Daoy (cell line): ENCODE measurements at places on chromosomes 2 and 18. TPM values are rescaled to one million over a fixed set of nuclear protein-coding genes. Genes with fewer than 3 reads are reported as not detected.

- DNase-seq, result no peak
Measured at GRCh38 chr2:128690431-128690830, 371.8 kb upstream of the HS6ST1 start.

- peak; percentile 81 for DNase-seq
Measured at GRCh38 chr2:47323009-47323821, 79.7 kb upstream of the MSH2 start.

- no peak for DNase-seq
Measured at GRCh38 chr2:102453501-102453900, 19.5 kb upstream of the SLC9A4 start.

DNA sequence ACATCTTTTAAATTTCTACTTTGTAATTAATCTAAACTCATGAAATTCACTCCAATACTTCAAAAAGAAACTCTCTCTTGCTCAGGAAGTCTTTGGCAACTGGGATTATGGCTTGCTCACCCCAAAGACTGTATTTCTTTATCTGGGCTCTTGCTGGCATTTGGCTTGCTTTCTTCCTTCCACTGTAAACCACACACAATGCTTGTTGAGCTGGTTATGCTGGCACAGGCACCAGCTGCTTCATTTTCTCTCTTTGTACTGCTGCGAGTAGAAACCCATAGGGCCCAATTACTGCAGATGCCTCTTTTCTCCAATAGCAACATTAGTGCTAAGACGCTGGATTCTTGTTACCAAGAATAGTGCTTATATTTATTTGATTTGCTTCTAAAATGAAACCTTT is 51.4 kb downstream of the SLC38A11 start:
- DNase-seq, result peak; percentile 39

DNA sequence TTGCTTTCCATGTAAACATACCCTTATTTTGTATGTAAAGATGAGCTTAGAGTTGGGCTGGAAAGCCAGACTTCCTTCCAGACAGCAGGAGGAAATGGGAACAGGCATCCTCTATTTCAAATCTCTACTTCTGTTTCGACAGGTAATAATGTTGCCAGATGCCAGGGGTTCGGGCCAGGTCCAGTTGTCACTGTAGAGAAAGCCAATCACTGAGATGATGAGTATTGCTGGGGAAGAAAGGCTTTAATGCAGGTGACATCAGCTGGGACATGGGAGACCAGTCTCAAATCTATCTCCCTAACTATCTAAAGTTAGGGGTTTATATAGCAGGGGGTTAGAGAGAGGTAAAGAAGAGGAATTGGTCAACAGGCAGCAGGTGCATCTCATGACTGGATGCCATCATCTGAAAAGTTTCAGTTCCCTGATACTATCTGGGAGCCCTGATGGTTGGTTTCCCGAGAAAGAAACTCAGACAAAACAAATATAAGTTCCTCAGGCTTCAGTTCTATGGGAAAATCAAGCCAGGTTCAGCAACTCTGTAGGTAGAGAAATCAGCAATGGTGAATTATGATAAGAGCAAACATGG is 9.3 kb upstream of the MTCL1 start:
- no peak for DNase-seq

GRCh38 chr2:1571477-1572417 is 158.5 kb downstream of the TPO start:
- no peak for DNase-seq

DNA sequence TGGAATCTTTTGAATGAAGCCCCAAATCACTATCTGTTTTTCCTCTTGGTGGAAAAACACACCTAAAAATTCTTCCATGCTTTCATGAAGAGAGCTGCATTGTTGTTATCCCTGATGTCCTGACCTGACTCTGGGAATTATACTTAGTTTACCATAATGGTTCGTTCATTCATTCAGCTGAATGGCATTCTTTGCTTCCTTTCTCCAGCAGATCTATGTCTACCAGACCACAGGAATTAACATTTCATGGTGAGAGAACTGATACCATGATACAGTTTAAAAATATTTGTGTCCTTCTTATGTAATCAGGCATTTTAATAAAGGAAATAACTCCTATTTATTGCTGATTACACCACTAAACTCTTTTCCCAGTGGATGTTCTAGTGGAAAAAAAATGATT is 11.1 kb upstream of the SLC4A10 start:
- no peak for DNase-seq

DNA sequence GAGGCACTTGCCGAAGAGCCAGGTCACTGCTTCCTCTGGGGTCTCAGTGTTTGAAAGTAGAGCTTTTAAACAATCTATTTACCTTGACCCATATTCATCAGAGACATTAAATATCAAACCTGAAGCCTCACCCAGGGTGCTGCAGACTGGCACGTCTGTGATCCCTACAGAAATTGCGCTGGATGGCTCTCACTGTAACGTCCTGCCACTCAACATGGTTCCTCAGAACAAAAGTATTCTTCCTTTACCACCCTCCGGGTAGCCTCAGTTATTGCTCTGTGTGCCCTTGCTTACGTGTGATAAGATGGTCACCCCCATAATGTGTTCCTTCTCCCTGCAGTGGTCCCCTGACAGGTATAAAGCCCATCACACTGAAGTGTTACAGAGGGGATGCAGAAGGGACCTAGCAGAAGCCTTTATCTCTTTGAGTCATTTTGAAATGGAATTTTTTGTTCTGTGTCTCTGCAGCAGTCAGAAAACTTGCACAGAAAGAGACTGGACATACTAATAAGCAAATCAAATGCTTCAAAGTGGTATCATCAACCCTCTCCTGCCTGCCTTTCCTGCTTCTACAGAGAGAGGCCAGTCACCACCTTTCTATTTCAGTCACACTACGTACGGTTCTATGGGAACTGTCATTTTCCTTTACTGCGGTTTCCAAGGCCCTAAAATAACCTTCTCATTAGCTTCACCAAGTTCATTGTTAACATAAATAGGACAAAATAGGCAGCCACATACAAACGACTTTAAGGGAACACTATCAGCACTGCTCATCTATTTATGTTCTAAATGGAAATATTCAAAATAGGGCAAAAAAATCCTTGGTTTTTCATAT is 86.8 kb downstream of the METTL8 start:
- DNase-seq, result no peak

DNA sequence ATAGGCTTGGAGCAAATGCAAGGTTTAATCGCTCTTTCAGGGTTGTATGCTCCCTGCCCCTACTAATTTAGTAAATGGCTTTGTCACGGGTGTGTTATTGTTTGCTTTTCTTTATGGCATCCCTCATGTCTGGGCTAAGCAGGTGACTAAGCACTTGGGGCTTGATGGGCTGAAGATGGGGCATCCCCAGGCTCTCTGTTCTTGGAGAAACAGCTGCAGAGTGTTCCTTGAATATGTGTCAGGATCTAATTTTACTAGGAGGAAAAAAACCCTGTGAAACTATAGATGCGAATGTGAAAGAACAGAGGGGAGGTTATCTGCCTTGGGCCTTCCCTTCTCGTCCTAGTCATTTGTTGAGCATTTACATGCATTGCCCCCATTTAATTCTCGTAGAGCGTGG is 94.7 kb upstream of the TAF1B start:
- DNase-seq, result peak; percentile 42

- DNase-seq, result no peak
Measured at GRCh38 chr18:2961821-2962220, 51.1 kb downstream of the LPIN2 start.

Gene SAG
- not detected in 2 replicates for total RNA-seq

GRCh38 chr2:134452042-134452733 is 198.3 kb downstream of the MGAT5 start:
- no peak for DNase-seq

- DNase-seq, result no peak
Measured at GRCh38 chr18:6604573-6604941, 125.0 kb upstream of the ARHGAP28 start.

- DNase-seq, result no peak
Measured at GRCh38 chr2:98233941-98234340, 112.3 kb upstream of the CNGA3 start.

Gene PSTPIP2
- total RNA-seq, result 0.69 and 4.7 TPM in 2 replicates

DNA sequence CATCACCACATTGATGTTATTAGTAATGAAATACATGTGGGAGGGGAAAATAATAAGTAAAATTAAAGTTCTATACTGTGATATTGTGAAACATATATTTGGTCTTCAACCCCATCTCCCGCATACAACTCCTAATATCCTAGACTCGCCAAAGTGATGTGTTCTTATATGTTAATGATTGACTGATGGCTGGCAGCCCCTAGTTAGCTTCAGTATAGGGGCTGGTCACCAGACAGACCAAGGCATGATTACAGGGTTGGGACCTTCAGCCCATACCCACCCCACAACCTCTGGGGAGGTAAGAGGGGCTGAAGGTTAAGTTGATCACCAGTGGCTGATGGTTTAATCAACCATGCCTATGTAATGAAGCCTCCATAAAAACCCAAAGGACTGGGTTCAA is 28.1 kb upstream of the MREG start:
- no peak for DNase-seq

Gene ALKAL2
- total RNA-seq, result 1.8 and 2.6 TPM in 2 replicates

Gene STK36
- total RNA-seq, result 13.9 and 28.7 TPM in 2 replicates

DNA sequence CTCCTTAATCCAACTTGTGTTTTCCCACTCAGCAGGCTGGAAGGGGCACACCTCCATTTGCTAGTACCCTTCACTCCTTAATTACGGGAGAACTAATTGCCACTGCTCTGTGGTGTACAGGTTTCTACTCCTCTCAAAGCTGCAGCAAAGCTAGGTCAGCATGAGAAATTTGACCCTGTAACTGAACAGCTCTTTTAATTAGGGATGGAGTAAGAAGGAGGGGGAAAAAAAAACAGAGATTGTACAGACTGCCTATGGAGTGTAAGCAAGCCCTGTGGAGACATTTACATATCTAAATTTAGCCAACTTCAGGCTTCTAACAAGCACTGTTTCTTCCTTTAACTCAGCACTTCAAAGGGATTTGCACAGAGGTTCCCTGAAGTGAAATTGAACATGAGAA is 629.7 kb upstream of the SETBP1 start:
- no peak for DNase-seq

Gene C2orf72
- total RNA-seq, result 0.57 and 0.86 TPM in 2 replicates

DNA sequence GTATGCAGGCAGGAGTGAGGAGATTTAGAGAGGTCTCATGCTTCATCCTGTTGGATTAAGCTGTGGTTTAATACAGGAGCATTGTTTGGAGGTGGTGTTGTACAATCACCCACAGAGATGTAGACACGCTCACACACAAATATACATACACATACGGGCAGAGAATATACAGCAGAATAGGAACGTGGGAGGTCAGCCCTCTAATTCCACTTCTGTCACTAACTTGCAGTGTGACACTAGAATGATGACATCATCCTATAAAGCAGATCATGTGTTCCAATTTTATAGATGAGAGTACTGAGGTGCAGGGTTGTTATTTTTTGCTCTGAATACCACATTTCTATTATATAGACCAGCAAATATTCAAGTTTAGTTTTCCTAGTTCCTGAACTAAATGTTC is 54.4 kb downstream of the TRIB2 start:
- DNase-seq, result no peak

Gene CFAP221
- 0.29 and 2.0 TPM in 2 replicates for total RNA-seq

- DNase-seq, result peak; percentile 16
Measured at GRCh38 chr18:34990597-34990996, 50.6 kb upstream of the MAPRE2 start.

Gene TANC1
- 13.7 and 19.3 TPM in 2 replicates for total RNA-seq

Gene MAL
- 0.29 and 5.7 TPM in 2 replicates for total RNA-seq

Gene NOSTRIN
- not detected in 2 replicates for total RNA-seq

GRCh38 chr2:66569321-66569851 is 134.5 kb downstream of the MEIS1 start:
- no peak for DNase-seq

GRCh38 chr18:8754995-8755960 is 49.9 kb downstream of the MTCL1 start:
- peak; percentile 26 for DNase-seq

DNA sequence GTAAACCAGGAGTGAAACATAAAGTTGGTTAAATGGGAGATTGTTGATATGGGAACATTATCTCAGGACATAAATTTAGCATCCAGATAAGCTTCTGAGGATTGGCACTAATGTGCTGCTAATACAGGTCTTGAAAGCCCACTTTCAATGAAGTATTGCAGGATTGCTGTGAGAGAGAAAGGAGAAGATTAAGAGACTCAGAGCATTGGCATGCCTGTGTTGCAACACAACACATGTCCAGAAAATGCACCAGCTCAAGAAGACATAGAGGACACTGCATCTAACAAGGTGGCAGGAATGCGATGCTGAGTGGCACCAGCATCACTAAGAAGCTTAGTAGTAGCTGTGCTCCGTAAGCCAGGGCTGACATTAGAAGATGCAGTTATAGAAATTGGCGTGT is 728.9 kb downstream of the SUCLG1 start:
- no peak for DNase-seq

DNA sequence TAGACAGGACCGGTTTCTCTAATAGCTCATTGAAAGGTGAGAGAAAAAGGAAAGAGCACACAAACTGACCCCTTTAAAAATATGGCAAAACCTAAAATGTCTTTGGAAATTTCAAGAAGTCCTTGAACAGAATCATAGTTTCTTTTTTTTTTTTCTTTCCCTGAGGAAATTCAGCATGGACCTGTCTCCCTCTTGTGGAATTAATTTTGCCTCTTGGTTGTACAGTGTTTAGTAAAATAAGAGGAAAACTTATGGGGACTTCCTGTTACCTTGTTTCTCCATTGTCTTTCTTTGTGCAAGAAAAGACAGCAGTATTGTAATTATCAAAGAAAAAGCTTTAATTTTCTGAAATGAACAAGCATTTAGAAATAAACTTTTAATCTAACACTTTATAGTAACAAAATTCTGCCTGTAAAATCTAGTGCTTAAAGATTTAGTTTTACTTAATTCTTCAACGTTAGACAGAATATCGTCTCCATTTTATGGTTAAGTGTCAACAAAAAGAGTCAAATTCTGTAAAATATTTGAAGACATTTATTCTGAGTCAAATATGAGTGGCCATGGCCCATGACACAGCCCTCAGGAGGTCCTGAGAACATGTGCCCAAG is 176.3 kb upstream of the NABP1 start:
- DNase-seq, result peak; percentile 24

DNA sequence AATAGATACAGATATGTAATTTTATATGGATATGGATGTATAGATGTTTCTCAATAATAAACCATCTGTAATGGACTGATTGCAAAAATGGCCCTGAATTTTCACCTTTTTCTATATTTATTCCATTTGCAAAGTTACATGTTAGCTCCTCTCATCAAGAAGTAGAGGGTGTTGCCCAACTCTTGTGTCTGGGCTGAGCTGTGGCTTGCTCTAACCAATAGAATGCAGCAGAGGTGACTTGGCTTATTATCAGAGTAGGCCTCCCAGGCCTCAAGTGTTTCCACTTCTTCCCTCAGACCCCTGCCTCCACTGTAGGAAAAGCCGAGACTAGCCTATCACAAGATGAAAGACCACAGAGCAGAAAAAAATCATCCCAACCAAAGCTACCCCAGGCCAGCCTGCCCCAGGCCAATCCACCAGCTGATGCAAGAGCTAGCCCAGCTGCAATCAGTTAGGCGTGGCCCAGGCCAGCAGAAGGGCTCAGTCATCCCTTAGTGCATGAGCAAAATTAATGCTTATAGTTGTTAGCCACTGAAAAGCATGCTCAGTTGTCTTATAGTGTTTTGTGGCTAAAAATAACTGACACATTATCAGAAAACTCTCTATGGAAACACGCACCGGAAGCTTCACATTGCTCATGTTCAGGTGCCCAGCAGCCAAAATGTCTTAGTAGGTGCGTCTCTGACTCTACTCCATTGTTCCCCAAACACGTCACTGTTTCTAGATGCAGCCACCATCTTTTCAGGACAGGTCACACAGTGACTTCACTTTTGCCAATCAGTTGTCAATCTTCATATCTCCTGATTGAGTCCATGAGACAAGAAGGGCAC is 464.0 kb downstream of the FBXO15 start:
- DNase-seq, result no peak

- no peak for DNase-seq
Measured at GRCh38 chr2:9093324-9093723, 89.8 kb upstream of the MBOAT2 start.

Gene SCTR
- not detected in 2 replicates for total RNA-seq

Gene HTR2B
- not detected in 2 replicates for total RNA-seq

Gene VIL1
- total RNA-seq, result 0.06 TPM in 1 of 2 replicates, not detected in the other
